CD14-positive monocyte (primary cell): ENCODE measurements at places on chromosomes 3 and 15.

DNA sequence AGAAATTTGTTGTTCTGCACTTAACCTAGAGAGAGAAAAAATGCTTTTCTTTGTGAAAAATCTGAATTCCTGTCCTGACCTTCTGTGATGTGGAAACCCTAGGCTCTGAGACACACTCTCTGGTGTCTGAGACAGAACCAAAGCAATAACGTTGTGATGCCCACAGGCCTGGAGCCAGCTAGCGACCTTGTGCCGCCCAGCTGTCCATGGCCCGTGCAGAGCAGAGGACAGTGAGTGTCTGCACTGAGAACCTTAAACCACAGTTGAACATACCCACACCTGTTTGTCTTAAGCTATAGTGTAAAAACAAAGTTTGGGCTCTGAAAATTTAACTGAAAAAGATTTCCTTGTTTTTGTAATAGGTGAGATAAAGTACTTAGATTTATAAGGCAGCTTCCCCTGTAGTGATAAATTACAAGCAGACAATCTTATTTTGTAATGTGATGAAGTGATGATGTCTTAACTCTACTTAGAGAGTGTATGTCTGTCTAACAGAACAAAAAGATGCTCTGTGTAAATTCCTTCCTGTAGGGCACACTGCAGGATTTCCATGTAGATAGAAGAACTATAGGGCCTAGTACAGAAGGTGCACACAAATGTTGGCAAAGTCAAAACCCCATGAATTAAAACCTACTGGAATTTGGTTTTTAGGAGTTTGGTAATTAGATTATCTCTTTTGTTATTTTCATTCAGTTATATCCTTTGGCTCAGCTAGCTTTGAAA, 62.7 kb downstream of the SNRK start:
- DNase-seq, result no peak

- no peak for DNase-seq
Measured at GRCh38 chr3:57977818-57978235, 30.4 kb upstream of the FLNB start.

DNA sequence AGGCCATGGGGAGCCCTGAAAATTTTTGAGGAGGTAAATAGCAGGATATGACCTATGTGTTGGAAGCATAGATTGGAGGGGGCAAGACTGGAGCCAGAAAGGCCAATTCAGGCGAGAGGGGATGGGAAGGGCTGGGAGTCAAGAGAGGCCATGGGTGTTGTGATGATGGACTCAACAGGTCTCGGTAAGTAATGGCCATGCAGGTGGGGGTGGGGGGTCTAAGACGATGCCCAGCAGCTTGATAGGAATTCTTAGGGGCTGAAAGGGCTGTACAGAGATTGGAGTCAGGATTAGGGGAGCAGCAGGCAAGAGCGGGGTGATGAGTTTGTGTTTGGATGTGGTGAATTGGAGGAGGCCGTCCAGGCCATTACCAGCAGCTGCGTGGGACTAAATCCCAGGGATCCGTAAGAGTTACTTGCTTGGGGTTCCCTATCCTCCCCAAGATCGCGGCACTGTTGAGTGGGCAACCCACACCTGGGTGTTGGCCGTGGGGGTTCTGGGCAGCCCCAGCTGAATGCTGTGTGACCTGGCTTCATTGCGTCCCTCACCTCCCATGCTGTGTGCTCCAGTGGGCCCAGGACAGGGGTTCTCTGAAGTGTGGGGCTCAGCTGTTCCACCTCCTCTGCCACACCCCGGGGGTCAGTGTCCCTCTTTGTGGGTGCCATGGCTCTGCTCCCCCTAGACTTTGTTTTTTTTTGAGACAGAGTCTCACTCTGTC, 41.8 kb upstream of the CHRNB4 start:
- DNase-seq, result no peak

GRCh38 chr3:14451844-14452739, 49.7 kb downstream of the SLC6A6 start:
- no peak for DNase-seq

DNA sequence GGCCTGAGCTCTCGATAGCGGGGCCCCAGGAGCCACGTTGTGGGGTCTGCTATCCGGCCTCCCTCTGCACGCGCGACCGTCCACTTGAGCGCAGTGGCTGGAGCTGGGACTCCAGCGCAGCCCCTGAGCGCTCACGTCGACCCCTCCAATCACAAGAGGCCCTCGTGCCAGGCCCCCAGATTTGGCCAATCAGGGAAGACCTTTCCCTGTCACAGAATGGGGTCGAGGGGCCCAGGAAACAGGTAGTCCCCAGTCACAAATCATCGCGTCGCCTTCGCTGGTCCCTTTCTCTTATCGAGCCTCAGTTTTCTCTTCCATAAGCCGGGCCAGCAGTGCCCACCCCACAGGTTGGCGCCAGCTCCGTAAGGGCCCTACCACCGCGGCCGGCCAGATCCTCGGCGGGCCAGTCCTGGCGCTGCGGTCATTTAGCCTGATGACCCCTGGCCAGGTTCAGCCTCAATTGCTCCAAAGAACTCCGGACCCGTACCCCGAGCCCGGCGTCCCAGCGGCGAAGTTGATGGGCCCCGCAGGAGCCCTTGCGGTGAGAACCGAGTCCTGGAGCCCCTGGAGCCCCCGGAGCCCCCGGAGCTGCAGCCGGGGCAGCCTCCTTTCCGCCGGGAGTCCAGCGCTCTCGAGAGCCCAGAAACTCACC, 435 bp downstream of the ALDH1L1 start:
- no peak for DNase-seq

DNA sequence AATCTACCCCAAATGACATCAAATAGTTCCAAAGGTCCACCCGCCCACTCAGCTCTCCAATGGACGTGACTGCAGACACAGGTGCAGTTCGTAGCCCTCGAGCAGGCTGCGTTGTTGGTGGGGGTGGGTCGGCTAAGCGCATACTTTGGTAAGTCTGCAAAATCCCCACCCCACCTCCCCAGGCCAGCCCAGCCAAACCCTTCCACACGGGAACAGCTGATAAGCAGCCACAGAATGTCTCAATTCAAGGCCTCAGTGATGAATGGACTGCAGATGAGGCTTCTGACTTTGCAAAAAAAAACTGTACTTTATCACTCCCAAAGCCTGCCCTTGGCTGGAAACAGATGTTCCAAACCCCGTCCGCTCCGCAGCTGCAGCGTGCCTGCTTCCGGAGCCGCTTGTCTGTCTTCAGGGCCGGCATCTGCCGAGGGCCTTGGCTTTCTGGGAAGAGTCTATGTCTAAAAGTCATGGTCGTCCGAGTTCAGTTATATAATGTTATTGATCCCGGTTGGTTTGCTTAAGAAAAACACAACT, 38.2 kb downstream of the PCSK6 start:
- peak; percentile 39 for DNase-seq

- no peak for DNase-seq
Measured at GRCh38 chr3:13378155-13378554, 42.0 kb downstream of the NUP210 start.

GRCh38 chr3:158531334-158531733, 39.7 kb upstream of the MLF1 start:
- DNase-seq, result no peak

- DNase-seq, result no peak
Measured at GRCh38 chr15:73024168-73024567, 28.1 kb upstream of the NEO1 start.

DNA sequence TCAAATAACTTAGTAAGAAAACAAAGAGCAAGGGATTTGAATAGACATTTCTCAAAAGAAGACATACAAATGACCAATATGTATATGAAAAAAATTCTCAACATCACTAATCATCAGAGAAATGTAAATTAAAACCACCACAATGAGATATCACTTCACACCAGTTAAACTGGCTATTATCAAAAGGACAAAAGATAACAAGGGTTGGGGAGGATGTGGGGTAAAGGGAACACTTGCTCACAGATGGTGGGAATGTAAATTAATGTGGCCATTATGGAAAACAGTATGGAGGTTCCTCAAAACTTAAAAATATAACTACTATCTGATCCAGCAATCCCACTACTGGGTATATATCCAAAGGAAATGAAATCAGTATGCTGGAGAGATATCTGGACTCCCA, 46.0 kb upstream of the RYK start:
- no peak for DNase-seq

DNA sequence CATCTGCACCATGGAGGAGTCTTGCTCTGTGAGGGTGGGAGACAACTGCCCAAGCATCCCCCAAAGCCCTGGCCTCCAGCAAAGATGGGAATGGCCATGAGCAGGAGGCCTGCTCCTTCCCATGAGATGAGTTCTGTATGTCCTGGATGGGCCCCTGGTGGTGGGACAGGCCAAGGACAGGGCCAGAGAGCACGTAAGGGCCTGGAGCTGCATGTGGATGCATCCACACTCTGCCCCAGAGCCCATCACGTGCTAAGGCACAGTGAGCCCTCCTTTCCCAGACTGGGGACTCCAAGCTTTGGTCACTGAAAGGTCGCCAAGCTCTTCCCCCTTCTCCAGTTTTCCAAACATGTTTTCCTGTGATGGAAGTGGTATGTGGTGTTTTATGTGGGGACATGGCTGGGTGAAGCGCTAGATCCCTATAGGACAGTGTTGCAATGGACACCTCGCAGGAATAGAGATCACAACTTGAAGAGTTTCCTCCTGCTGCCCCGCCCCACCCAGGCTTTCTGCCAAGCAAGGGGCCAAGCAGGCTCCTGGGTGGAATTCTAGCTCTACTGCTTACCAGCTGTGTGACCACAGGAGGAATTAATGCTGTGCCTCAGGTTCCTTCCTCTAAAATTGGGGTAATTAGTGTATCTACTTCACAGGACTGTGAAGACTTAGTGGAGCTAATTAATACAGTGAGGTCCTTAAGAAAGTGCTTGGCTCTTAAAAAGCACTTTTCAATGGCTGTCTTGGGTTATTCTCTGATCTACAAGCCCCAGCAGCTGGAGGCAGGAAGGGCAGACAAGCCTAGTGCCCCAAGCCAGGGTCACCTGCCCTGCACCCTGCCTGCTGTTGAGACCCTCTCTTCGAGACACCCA, 106.4 kb upstream of the RPL32 start:
- no peak for DNase-seq

GRCh38 chr3:120416868-120417267, 33.9 kb downstream of the FSTL1 start:
- no peak for DNase-seq

GRCh38 chr3:51720292-51721061, 13.6 kb downstream of the GRM2 start:
- no peak for DNase-seq

DNA sequence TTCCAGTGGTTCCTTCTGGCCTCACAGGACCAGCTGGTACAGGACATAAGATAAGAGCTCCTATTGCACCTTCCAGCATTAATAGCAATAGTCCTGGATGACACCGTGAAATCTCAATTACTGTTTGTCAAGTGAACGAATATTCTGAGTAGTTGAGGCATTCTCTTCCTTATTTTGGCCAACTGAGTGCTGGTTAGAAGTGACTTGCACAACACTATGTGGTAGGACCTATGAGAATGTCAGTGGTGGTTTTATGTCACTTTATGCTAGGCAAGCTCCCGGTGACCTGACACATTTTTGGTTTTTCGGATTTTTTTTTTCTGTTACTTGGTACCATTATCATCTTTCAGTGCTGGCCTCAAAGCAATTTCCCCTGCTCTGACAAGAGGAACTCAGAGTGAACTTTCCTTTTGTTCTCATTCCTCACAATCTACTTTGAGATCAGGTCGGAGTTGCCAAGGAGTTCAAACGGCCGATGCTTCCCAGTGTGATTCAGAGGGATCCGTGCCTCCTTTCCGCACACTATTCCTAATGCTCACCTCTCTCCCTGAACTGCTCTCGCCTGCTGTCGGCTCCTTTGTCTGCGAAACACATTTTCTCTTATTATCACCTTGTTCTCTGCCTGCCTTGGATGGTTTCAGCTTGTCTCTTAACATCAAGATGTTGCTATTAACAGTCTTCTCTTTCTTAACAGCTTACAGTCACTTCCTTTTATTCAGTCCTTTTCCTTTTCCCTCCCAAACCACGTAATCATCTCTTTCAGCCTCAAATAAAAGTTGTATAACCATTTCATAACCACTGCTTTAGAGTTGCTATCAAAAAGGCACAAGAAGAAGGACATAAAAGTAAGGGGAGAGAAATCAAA, 35.8 kb downstream of the QTRT2 start:
- peak; percentile 74 for DNase-seq

DNA sequence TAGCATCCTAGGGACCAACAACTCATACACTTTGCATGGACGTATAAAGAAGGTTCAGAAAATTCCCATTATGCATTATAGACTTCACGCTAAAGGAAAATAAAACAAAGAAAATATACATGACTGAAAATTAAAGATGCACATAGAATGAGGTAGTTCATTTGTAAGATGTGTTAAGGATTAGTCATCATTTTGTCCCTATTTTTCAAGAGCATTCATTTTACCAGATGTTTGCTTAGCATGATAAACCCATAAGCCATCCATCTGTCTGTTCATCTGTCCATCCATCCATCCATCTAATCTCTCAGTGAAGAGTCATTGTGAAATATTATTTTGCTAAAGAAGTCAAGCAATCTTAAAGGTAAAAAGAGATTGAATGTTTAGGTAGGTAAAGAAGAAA, 80.3 kb downstream of the TFG start:
- DNase-seq, result no peak

DNA sequence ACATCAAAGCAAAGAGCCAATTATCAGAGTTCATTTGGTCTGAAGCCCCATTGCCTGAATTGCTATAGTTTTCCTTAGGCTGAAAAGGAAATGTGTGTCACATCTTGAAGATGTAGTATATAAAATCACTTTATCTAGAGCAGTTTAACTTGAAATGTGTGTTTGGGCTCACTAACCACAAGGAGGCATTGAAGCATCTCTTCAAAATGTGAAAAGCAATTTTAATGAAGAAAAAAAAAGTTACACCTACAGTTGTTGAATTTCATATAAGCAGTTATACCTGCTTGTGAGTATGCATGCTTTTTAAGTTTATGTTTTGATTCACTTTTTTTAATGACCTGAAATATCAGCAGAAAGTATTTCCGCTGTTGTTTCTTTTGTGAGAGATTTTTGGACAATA, 129.3 kb downstream of the IQCH start:
- DNase-seq, result no peak

GRCh38 chr15:78944202-78944625, 632 bp downstream of the CTSH start:
- no peak for DNase-seq

- DNase-seq, result no peak
Measured at GRCh38 chr3:73314151-73314951, 252.9 kb downstream of the EBLN2 start.

GRCh38 chr3:112635674-112636073, 5.3 kb downstream of the CCDC80 start:
- no peak for DNase-seq
